Frontal cortex (tissue), 4 donors: ENCODE measurements at places on chromosomes 2 and 18.
A peak's percentile ranks its signal among the peaks of the same experiment; 100 is the strongest.

DNA sequence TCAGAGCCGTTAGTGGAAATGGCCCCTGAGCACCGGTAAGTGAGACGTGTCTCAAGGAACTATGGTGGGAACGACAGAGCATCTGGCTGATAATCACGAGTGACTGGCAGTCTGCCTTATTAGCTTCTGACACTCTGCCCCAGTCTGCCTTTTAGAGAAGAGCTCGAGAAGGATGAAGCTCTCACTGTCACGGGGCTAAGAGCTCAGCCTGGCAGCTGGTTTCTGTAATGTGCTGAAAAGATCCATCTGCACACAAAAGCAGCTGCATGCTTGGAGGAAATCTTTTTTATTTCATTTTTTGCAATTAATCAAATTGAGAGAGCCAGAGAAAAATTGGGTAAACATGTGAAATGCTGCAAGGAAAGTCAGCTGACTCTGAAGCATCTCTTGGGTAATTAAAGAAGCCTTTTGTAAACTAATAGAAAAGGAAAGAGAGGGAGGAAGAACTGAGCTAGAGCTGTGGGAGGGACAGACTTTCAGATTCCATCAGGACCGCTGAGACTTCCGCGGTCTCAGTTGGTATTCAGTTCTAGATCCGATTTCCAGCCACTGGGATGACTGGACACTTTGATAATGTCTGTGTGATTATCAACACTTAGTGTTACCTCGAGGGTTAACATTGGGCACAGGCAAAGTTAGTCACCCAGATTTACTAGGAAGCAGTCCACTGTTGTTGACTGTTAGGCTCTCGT lies 24.4 kb downstream of the MBP start:
- no peak for DNase-seq

GRCh38 chr2:120279708-120280107 lies 27.1 kb downstream of the RALB start:
- no peak for DNase-seq

- DNase-seq, result no peak
Measured at GRCh38 chr2:157107460-157107859, 150.0 kb upstream of the GALNT5 start.

DNA sequence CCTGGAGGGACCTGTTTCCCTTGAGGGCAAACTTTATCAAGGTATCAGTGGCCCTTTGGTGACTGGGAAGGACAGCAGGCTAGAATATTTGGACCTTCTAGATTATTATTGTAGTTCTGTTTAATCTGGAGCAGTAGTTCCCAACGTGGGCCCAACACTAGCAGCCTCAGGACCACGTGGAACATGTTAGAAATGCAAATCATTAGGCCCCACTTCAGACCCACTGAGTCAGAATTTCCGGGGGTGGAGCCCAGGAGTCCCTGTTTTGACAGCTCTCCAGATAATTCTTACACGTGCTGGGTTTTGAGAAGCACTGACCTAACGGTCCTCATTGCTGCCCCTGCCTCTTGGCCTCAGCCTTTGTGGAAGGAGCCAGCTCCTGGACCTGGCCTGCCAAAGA lies 25.5 kb upstream of the DYNC2LI1 start:
- DNase-seq, result no peak

GRCh38 chr18:78939105-78939504 lies 40.5 kb upstream of the SALL3 start:
- no peak for DNase-seq

- DNase-seq, result no peak
Measured at GRCh38 chr2:144133936-144134665, 385.8 kb downstream of the ZEB2 start.

DNA sequence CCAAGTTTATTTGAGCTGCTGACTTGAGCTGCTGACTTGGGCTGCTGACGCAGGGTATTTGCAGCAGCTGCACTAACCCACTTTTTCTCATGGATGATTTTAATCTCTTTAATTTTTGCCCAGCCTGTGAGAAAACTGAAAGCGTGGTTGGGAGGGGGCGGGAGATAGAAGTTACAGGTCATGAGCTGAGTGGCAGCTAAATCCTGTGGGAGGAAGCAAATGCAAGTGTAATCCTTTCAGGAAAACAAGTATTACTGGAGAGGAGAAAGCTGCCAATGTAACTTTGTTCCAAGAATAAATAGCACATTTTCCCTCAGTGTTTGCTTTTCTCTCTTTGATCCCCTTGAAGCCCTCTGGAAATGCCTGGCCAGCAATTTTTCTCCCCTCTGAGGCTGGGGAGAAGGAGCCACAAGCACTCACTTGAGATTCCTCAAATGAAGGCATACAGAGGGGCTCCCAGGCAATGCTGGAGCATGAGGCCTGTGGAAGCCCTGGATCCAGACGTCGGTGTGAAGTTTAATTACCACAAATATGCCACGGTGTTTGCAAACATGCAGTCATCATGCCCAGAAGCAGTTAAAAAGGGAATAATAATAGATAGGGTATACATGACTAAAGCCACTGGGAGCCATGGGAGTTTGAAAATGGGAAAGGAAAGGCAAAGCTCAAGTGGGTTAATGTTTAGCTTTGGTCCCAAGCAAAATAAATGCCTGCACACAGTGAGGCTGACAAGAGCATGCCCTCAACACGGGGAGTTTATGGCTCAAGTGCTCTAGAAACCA lies 10.4 kb upstream of the EVA1A start:
- peak; percentile 26 for DNase-seq

GRCh38 chr2:176917-177316 lies 86.9 kb downstream of the SH3YL1 start:
- no peak for DNase-seq

- DNase-seq, result no peak
Measured at GRCh38 chr18:23114171-23114881, 21.0 kb upstream of the CABLES1 start.

- DNase-seq, result no peak
Measured at GRCh38 chr18:23941791-23942190, 72.8 kb upstream of the TTC39C start.

DNA sequence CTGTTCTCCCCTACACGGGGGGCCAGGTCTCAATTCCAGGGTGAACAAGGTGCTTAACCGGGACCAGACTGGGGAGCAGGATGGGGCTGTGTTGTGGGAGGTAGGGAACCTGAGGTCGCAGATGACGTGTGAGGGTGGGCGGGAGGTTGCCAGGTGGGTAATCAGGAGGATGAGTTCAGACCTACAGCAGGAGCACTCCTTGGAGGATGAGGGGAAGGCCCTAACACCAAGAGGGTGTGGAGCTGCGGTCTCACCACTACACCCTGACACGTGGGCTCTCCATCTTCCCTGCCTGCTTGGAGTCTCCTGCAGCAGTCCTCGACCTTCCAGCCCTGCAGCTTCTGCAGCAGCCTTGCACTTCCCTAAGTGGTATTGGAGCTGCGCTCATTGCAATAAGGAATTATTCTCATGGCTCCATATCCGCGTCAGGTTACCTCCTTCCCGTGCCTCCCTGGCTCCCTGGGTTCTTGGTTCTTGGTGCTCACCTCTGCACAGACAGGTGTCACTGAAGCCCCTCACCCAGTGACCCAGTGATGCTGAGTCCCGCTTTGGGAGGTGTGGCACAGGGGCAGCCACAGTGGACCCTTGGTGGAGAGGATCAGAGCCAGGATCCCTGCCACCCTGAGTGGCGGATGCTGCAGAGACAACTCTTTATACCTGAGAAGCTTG lies 15.5 kb downstream of the SH3BP4 start:
- no peak for DNase-seq

- DNase-seq, result no peak
Measured at GRCh38 chr2:28750316-28751251, 1.0 kb upstream of the PPP1CB start.

DNA sequence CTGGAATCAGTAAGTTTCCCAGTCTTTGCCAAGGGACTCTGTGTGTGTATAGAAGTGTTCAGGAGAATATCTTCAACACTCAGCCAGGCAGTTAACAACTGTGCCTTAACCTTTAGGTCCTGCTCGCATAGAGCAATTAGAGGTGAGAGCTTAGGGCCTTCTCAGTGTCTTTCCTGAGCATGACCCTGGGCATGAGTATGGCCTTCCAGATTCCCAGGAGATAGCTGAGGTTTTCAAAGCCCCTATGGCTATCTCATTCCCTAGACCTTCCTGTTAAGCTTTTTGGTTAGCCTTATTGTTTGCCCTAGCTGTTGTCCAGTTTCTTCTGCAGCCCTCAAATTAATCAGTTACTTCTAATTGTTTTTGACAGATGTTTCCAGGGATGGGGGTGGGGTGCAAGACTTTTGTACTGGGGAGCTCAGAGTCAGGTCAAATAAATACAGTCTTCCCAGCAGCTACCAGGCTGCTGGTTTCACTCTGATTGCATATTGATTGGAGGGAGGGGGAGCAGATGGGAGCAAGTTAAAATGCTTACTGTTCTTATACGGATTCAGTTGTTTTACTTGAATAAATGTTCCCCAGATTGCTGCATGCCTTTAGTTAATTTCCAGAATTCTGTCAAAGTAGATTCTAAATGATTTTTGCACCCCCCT lies 23.1 kb downstream of the PDK1 start:
- DNase-seq, result no peak

- no peak for DNase-seq
Measured at GRCh38 chr18:59717291-59717690, 20.1 kb upstream of the CCBE1 start.

GRCh38 chr2:37301408-37301807 lies 23.2 kb downstream of the PRKD3 start:
- DNase-seq, result no peak

GRCh38 chr2:191476901-191477300 lies 201.0 kb upstream of the NABP1 start:
- no peak for DNase-seq

DNA sequence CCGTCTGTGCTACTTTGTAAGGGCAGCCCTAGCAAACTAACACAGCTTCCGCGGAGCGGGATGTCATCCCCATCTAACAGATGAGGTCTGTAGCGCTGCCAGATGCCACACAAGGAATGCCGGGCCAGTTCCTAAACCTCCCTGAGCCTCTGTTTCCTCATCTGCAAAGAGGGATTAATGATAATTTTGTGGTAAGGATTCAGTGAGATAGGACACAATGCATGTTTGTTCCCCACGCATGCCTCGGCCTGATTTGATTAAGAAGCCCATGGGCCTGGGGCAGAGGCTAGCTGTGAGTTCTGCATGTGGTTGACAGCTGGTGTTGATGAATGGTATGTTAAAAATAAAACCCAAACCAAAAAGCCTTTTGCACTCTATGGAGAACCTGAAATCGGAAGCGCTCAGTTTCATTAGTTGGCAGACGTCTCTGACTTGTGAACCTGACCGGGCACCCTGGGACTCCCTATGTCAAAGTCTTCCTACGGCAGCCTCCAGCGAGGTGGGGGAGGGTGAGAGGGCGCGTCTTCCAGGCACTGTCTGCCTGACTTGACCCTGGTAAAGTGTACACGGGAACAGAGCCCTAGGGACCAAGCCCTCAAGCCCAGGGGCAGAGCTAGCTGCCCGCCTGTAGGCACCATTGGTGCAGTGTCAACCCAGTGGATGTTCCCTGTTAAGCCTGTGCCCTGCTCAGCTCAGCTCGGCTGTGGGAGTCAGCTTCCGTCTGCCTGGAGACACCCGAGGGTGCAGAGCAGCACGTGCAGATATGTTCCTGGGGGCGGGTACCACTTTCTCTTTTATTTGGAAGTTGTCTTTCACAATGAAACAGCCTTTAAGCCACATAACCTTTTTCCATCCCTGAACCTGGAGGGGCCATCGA lies 14.8 kb upstream of the INHBB start:
- DNase-seq, result no peak

DNA sequence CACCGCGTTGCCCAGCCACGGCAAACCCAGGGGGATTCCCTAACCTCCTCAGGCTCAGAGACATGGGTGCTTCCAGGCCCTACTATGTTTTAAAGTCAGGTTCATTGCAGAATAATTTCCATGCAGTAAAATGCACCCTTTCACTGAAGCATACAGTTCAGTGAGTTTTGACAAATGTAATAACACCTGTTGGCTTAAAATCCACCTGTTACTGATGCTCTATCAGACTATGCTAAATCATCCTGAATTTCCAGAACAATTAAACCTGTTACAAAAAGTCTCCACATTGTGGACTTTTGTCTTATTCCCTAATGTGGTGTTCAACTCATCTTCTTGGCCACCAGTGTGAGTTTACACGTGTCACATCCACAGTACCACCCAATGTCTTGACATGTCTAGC lies 147.0 kb upstream of the ACAA2 start:
- DNase-seq, result no peak

DNA sequence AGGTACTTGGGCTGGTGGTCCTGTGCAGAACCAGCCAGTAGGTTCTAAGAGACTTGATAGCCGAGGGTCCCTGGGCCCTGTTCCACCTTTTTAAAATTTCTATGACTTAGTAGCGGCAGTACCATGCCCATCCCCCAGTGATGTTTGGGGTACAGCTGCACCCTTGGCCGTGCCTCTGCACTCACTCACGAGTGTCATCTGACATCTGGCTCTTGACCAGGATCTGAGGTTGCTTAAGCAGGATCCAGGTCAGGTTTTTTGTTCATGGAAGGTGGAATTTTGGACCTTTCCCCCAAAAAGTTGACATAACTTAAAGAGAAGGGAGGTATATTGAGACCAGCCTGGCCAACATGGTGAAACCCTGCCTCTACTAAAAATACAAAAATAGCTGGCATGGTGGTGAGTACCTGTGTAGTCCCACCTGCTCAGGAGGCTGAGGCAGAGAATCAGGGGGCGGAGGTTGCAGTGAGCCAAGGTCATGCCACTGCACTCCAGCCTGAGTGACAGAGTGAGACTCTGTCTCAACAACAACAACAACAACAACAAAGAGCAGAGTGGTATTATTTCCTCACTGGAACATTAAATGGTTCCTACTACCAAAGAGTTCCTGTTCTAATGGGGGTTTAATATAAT lies 163.6 kb downstream of the NEDD4L start:
- no peak for DNase-seq

- DNase-seq, result no peak
Measured at GRCh38 chr2:69159986-69160385, 147.0 kb downstream of the ANTXR1 start.

GRCh38 chr18:7789856-7790552 lies 222.9 kb downstream of the PTPRM start:
- no peak for DNase-seq

DNA sequence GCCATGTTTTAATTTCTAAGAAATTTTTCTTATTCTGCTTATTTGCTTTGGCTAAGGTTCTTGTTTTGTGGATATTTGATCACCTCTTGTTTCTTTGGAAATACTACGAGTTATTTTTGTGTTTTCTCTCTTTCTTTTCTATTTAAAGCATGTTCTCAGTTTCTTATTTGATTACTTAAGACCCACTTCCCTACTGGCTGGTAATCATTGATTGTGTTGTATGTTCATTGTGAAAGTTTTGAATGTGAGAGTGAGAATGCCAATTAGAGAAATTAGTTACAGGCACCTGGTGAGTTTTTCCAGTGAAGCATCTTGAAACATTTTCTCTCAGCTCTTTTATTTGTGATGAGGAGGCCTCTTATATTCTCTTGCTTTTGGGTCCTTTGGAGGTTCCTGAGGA lies 226.7 kb upstream of the MC4R start:
- DNase-seq, result no peak

GRCh38 chr18:73384246-73384645 lies 516.5 kb upstream of the NETO1 start:
- DNase-seq, result no peak

DNA sequence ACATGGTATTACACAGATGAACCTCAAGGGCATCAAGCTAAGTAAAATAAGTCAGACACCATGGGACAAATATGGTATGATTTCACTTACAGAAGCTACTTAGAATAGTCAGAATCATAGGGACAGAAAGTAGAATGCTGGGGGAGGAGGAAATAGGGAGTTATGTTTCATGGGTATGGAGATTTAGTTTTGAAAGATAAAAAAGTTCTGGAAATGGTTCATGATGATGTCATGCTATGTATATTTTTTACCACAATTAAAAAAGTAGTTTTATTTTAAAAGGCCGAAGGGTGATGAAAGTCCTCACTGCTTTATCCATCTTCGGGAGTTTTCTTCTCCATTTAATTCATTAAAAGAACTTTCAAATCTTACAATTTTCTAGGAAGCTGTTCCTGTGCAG lies 181.9 kb downstream of the CALCRL start:
- no peak for DNase-seq
